GM12864 (cell line): ENCODE measurements at places on chromosomes 11 and 22.

GRCh38 chr22:48346311-48346710, 1481.4 kb downstream of the BRD1 start:
- DNase-seq = no peak

GRCh38 chr22:25564320-25564978, at the start of gene GRK3:
Gene GRK3, plus strand, starts transcription at chr22:25564675. Its CDS starts 366 bp downstream, at chr22:25565041.
- no peak for DNase-seq

DNA sequence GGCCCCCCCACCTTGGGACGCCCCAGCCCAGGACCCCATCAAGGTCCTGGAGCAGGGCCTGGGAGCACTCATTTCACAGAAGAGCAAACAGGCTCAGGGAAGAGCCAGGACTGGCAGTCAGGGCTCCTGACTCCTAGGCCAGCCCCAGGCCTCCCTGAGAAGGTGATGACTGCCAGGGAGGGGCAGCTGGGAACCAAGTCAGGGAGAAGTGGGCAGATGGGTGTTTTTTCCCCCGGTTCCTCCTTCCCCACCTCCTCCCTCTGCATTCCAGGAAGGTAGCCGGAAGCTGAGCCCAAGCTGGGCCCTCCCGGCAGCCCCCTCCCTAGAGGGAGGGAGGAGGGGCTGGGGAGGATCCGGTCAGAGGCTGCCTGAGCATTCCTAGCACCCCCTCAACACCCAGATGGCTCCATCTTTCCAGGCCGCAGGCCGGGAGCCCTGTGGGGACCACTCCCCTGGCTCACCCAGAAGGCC, 19.6 kb downstream of the MYRF start:
- no peak for DNase-seq

- no peak for DNase-seq
These were observed 3.4 kb downstream of the PAK1 start for GRCh38 chr11:77470504-77470903.

DNA sequence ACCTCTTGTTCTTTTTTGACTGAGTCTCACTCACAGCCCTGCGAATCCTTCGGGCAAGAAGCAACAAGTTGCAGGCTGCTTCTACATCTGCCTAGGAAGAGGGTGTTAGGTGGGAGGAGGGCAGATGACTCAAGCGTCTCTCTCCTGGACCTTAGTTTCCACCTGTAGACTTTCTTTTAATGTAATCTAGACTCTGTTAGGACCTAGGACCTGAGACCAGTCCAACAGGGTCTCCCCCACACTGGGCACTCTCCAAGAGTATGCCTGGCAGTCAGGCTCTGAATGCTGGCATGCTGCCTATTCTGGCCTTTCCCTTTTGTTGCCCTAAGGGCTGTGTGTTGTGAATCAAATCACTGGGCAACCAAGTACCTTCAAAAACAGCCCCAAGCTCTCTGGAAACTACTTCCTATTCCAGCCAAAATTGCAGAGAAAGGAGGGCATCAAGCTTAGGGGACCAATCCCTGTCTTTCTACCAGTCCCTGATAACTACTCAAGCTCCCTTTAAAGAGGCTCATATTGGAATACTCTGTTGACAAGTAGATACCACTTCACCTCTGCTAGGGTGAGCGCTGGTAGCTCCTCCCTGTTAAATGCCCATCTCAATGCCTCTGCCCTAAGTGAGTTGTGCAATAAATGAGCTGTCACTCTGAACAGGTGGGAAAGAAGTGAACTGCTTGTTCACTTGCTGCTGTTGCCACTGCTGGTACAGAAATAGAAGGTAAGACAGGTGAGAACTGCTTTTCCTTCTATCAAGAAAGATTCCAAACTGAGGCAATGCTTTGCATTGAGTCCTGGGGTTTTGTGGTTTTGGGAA, at the start of gene BBOX1:
Gene BBOX1, plus strand, starts transcription at position 514 of the 814 bp plus-strand sequence. CDS start 14,616 bp downstream, outside the sequence.
- DNase-seq = no peak

- DNase-seq = no peak
These were observed 56.9 kb upstream of the CSNK2A3 start for GRCh38 chr11:11409901-11410300.

DNA sequence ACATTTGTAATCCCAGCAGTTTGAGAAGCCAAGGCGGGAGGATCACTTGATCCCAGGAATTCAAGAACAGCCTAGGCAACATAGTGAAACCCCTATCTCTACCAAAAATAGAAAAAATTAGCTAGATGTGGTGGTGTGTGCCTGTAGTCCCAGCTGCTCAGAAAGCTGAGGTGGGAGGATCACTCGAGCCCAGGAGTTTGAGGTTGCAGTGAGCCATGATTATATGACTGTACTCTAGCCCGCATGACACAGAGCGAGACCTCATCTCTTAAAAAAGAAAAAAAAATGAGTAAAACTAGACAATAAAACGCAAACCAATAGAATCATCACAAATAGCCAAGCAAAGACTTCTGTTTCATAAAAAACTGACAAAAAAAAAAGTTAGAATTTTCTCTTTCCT, 21.8 kb downstream of the NUCB2 start:
- peak; percentile 61 for DNase-seq

DNA sequence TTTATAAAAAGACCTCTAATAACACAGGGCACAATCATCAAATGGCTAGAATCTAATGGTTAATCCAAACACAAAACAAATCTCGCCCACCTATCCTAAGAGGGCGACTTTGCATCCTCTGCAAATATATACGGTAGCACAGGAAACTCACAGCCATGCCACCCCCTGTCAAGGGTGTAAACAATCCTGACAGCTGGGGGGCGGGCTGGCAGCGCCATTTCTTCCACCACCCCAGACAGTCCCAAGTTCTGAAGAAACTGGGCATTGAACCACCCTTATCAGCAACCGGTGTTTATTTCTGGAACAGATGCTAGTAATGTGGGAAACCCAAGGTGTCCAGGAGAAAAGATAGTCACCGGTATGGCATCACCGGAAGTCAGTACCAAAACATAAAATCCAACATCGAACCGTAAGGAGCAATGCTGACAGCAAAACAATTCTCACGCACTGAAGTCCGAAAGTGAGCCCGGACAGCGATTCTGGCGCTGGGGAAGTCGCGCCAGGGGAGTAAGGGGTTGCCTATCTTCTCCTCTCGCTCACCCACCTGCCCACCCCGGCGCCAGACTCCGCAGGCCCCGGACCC, 825 bp downstream of the FBXO3 start:
- no peak for DNase-seq

DNA sequence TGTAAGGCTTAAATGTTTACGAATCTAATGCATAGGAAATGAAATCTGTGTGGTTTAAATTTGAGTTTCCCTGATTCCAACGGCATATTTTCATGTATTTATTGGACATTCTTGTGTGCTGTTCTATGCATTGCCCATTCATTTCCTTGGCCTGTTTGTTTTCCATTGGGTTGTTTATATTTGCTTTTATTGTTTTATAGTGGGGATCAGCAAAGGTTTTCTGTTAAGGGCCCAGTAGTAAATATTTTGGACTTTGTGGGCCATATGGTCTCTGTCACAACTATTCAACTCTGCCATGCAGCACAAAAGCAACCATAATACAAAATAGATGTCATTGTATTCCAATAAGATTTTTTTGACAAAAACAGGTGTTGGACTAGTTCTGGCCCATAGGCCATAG, 5.2 kb upstream of the LGR4 start:
- DNase-seq = no peak

DNA sequence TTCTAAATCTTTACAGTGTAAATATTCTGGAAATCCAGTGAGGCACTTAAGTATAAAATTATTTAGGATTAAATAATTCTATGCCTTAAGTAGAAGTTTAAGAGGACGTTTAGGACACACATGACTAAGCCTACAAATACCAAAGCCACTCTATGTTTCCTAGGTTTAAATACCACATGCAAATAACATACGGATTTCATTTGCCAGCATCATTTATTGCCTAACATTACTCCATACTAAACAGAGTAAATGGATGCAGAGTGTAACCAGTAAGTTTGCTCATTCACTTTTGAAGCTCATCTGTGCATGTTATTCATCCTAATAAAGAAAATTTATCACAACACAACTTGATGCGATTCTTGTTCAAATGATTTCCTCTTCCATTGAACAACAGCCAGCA, 4.1 kb downstream of the BDNF start:
- no peak for DNase-seq

DNA sequence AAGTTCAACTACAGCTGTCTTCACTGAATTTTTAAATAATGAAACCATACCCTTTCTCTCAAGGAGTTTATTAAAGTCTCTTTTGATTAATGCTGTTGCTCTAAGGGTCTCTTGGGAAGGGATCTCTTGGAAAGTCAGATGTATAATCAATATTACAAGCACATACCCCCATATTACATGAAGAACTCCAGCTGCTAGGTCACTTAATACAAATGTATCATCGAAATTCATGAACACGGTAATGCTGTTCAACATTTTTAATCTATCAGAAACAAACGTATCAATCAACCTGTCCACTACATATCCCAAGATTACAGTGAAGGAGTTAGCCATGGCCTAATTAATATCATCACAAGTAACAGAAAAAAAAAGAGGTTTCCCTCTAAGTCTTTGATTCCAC, 383.2 kb upstream of the ARHGAP42 start:
- no peak for DNase-seq

GRCh38 chr11:117443266-117444186, 115.9 kb downstream of the CEP164 start:
- no peak for DNase-seq

- DNase-seq = no peak
These were observed 55.3 kb upstream of the ALKBH3 start for GRCh38 chr11:43825217-43825816.

GRCh38 chr11:128391811-128392210, 195.5 kb downstream of the ETS1 start:
- DNase-seq = no peak

GRCh38 chr22:35021161-35021560, 44.8 kb upstream of the ISX start:
- no peak for DNase-seq

GRCh38 chr11:88535266-88535665, 197.7 kb upstream of the CTSC start:
- no peak for DNase-seq

GRCh38 chr11:75809991-75810390, 5.0 kb upstream of the UVRAG start:
- no peak for DNase-seq

- DNase-seq = no peak
These were observed 75.8 kb downstream of the MORC2 start for GRCh38 chr22:30892731-30893221.

GRCh38 chr11:94112206-94112953, 16.3 kb upstream of the PANX1 start:
- no peak for DNase-seq

DNA sequence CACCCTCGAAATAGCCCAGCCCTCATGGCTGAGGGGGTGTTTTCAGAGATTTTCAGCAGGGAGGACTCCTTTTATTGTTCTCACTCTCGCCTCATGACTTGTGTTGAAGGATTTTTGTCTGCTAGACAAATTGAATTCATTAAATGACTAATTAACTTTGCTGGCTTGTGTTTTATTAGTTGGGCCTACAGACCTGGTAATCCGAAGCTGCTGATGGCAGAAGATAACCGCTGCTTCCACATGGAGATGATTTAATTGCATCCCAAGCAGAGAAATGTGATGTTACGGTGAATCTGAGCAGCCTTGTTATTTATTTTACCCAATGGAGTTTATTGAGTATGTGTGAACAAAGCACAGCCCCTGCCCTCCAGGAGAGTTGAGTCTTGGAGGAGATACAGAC, 40.5 kb upstream of the CDON start:
- DNase-seq = no peak

DNA sequence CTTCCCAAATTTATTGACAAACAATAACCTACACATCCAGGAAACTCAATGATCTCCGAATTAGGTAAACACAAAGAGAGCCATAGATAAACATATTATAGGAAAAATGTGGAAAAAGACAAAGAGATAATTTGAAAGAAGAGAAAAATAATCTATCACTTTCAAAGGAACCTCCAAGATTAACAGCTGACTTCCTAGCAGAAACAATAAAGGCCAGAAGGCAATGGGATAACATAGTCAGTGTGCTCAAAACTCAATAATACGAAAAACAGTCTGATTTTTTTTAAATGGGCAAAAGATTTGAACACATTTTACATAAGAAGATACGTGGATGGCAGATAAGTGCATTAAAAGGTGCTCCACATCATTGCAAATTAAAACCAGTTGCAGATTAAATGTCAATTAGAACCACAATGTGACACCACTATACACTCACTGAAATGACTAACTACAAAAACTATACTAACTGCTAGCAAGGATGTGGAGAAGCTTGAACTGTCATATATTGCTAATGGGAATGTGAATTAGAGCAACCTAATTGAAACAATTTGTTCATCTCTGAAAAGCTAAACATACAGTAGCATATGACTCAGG, 300.4 kb downstream of the TMEM135 start:
- no peak for DNase-seq

- DNase-seq = no peak
These were observed 203.1 kb downstream of the TENM4 start for GRCh38 chr11:79237703-79238102.

- no peak for DNase-seq
These were observed 498.7 kb downstream of the METTL15 start for GRCh38 chr11:28606930-28607329.

GRCh38 chr11:16924826-16925560, 89.2 kb downstream of the PLEKHA7 start:
- no peak for DNase-seq

- DNase-seq = no peak
These were observed 423.7 kb upstream of the CADM1 start for GRCh38 chr11:115927823-115928329.

GRCh38 chr22:20762233-20762796, 11.6 kb upstream of the SERPIND1 start:
- DNase-seq = no peak

- no peak for DNase-seq
These were observed 338.9 kb upstream of the ANO3 start for GRCh38 chr11:25993016-25993415.

GRCh38 chr11:44223238-44223637, 86.7 kb downstream of the ALX4 start:
- DNase-seq = no peak

DNA sequence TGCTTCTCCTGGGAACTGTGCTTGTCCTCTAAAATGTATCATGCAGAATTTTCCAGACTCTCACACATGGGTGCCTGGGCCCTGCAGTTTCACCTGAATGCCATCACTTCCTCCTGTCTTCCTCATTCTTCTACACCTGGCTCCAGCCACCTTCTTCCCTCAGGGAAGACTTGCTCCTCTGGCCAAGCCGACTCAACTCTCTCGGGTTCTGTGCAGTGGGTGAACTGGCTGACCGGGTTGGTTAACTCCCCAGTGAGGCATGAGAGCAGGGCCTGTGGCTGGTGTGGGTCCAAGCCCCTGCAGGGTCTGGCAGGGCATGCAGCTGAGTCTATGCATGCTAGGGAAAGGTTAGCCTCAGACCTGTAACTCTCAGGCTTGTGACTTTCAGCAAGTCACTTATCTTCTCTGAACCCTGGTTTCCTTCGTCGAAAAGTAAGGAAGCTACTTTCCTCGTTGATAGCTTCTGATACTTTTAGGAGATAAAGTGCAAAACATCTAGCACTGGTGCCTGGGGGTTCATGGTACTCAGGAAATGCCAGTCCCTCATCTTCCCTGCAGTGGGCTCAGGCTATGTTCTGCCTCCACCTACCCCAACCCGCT, 11.9 kb downstream of the CD82 start:
- no peak for DNase-seq

- no peak for DNase-seq
These were observed 34.7 kb downstream of the DDIAS start for GRCh38 chr11:82936261-82936660.

GRCh38 chr22:42375982-42376381, 56.2 kb downstream of the NFAM1 start:
- DNase-seq = no peak

- no peak for DNase-seq
These were observed 12.5 kb downstream of the MUC6 start for GRCh38 chr11:1023811-1024596.
